Fibroblast of skin of scalp (primary cell): ENCODE measurements at places on chromosomes 12 and 14.

- no peak for DNase-seq
Observed at GRCh38 chr12:44589697-44590096, 286.4 kb downstream of the NELL2 start.

DNA sequence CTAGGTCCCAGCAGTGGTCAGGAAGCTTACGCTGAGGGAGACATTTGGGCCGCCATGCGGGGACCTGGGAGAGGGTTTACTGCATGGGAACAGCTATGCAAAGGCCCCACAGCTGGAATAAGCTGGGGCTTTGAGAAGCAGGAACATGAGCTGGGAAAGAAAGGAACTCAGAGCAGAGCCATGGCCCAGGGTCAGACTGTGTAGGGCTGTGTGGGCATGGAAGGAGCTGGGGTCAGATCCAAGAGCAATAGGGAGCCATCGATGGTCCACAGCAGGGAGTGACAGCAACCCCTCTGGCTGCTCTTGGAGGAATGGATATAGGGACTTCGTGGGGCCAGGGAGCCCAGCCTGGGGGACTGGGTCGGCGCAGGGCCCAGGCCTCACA, 151.6 kb downstream of the ADGRD1 start:
- DNase-seq, result no peak

DNA sequence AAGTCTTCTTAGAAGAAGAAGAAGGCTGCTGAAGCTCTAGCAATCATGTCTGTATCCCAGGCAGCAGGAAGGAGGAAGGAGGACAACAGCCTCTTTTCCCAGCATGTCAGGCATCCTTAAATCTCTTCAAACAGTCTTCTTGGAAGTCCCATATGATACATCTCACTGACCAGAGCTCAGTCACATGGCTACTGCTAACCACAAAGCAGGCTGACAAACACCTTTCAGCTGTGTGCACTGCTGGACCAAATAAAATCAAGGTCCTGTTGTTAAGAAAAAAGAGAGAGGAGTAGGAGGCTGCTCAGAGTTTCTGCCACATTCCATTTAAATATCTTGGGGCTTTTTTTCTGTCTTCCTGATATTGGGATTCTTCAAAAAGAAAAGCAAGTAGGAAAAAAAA, 203.4 kb upstream of the PELI2 start:
- DNase-seq, result no peak

- no peak for DNase-seq
Observed at GRCh38 chr12:77953528-77954205, 123.0 kb downstream of the NAV3 start.

DNA sequence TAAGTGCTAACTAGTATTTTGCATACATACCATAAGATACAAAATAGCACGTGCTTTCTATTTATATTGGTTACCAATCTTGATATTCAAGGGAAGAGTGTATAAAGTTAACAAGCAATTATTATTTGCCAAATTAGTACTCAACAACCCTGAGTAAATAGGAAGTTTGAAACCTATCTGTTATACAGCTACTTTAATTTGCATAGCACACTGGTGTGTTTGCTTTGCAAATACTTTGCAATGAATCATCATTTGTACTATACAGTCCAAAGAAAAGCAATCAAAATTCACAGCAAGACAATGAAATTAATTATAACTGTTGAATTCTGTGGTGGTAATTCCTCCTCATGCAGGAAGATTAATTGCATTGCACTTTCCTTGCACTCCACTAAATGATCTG, 469.1 kb downstream of the PRKD1 start:
- DNase-seq, result no peak

DNA sequence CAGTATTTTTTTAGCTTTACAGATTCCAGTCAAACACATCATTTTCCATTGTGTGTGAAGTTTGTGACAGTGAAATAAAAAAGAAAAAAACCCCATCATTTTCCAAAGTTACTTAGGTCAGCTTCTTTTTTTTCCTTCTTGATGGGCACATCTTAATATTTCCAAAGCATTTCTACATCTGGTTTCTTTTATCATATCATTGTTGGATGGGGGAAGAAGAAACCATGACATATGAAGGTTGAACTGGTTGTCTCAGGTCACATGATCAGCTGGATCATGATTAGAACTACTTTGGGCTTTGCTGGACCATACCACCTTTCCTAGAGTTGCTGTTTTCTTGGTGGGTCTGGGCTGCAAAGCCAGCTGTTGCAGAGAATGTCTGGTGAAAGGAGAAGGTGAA, 59.8 kb downstream of the FOS start:
- no peak for DNase-seq

DNA sequence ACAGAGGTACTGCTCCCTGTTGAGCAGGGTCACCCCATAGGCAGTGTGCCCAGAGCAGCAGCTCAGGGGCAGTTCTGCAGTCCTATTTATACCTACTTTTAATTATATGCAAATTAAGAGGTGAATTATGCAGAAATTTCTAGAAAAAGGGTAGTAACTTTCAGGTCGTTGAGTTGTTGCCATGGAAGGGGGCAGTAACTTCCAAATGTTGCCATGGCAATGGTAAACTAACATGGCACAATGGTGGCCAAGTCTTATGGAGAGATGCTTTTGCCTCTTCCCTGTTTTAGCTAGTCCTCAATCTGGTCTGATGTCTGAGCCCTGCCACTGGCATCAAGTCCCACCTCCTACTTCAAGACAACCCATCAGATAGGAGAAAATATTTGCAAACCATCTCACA, 30.4 kb upstream of the P2RX7 start:
- no peak for DNase-seq

DNA sequence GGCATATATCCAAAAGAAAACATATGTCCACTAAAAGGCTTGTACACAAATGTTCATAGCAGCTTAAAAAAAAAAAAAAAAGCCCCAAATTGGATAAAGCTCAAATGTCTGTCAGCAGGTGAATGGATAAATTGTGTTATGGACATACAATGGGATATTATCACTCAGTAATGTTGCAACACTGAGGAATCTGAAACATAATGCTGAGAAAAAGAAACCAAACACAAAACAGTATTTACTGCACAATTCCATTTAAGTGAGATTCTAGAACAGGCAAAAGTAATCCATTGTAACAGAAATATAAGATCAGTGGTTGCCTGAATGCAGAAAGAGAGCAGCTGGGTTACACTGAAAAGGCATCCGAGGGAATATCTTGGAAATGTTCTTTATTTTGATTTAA, 117.9 kb downstream of the SLC15A5 start:
- DNase-seq, result no peak

- no peak for DNase-seq
Observed at GRCh38 chr14:69325086-69325485, 65.1 kb downstream of the GALNT16 start.
